ENCODE measurements at places on chromosomes 5 and 9.

DNA sequence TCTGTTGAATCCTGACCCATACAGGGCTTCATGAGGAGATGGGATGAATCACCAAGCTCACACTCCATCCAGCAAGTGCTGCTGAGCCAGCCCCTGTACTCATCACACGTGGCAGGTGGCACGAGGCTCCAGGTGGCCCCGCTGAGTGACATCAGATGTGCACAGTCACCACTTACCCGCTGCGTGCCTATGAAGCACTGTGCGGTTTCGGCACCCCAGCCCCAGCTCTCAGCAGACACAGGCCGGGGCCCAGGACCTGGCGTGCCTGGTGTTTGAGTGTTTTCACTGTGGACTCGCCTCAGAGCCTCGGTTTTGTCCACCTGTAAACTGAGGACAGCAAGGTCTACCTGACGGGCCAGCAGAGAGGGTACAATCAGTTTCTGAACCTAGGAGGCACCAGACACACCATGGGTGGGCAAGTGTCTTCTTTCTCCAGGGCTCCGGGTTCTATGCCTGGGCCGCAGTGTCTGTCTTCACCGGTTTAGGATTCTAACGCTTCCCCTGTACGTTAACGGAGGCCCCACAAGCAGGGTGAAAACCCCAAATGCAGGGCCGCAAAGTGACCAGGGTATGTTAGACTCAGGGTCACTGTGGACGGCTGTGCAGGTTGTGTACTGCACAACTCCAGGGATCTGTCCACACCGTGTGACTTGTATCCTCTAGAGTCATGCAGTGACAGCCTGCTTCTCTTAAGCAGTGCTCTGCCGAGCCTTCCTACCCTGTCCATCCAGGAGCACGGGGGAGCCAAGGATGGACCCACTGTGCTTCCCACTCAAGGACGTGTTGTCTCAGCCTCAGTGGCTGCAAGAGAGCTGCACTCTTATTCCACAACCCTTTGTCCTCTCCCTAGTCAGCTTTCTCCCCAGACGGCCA is 44.3 kb upstream of the COL5A1 start:
- DNase-seq = no peak

- no peak for DNase-seq
Observed at GRCh38 chr5:132830436-132831094, at the start of gene SHROOM1. TSS of gene SHROOM1 (minus strand) at chr5:132830647. CDS start at chr5:132826140, 4,507 bp downstream.

DNA sequence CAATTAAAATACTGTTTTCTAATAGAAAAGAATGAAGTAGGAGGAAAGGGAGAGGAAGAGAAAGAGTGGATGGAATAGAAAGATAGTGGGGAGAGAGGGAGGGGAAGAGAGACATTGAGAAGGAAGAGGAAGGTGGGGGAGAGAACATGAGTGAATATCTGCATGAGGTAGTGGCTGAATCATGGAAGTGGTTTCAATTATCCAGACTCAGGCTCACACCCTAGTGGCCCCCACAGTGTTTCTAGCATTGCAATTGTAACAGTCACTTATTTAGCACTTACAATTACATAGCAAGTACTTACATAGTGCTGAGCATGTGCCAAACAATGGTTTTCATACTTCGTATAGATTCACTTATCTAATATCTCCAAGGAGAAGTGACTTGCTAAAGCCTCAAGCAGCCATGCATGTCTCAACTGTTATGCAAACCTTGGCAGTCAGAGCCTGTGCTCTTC is 72.7 kb downstream of the CAST start:
- no peak for DNase-seq

- DNase-seq = no peak
Observed at GRCh38 chr5:152094060-152094459, 169.4 kb upstream of the GLRA1 start.

GRCh38 chr5:135635451-135635850 is 56.7 kb upstream of the CXCL14 start:
- DNase-seq = no peak

DNA sequence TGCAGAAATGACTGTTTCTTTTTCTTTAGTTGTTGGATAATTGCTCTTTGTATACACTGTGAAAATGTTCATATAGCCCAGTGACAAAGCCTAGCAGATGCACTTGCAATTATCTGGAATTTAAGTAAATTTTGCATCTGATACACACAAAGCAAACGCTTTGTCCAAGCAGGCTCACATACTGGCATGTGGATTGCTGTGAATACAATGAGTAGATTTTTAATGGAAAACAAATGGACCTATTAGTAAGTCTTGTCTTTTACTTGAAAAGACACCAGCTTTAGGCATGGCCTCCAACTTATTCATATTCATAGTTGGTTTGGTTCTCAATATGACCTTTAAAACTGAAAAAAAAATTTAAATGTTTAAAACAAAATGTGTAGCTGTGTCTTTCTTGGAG is 1299.8 kb upstream of the WWC1 start:
- DNase-seq = no peak

DNA sequence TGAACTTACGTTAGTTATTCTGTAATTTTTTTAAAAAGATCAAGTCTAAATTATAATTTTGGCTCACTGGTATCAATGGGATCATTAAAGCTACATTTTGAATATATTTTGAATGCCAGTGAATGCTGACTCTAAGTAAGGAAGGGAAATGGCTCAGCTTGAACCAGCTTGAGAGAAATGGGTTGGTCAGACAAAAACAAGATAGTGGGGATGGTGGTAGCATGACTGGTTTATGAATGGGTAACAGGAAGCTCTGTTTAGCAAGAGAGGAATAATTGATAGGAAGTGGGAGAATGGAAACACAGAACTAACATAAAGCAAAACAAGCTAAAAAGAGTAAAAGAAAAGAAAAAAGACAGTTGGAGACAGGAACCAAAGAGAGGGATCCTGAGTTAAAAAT is 220.2 kb downstream of the ADAMTS6 start:
- DNase-seq = no peak

- no peak for DNase-seq
Observed at GRCh38 chr5:72386639-72387038, 66.5 kb downstream of the PTCD2 start.

GRCh38 chr9:70340572-70340971 is 73.9 kb downstream of the KLF9 start:
- DNase-seq = no peak

GRCh38 chr5:177103523-177104253 is 17.0 kb downstream of the FGFR4 start:
- no peak for DNase-seq

- no peak for DNase-seq
Observed at GRCh38 chr5:142073362-142073988, 35.1 kb upstream of the NDFIP1 start.

Measured in activated T-helper 1 cell treated with anti-CD3 and anti-CD28 coated beads, Interleukin-2, amount 50 U/mL, for 16 hours (primary cell).